ENCODE measurements at places on chromosomes 5 and 9. TPM values are rescaled to one million over a fixed set of nuclear protein-coding genes. Genes with fewer than 3 reads are reported as not detected.

Gene IL3
- not detected for total RNA-seq

- no peak for DNase-seq
Measured at GRCh38 chr9:98992107-98992884, 48.6 kb downstream of the COL15A1 start.

DNA sequence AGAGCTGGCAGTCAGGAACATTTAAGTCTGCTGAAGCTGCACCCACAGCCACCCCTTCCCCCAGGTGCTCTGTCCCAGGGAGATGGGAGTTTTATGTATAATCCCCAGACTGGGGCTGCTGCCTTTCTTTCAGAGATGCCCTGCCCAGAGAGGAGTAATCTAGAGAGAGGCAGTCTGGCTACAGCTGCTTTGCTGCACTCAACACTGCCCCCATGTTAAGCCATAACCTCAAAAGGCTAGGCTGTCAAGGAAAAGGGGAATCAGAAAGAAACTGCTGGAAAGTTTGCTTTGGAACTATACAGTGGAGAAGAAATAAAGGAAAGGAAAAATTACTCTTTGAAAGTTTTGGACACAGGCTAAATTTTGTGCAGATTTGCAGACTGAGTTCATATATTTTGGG, 127.2 kb downstream of the MACIR start:
- DNase-seq, result no peak

DNA sequence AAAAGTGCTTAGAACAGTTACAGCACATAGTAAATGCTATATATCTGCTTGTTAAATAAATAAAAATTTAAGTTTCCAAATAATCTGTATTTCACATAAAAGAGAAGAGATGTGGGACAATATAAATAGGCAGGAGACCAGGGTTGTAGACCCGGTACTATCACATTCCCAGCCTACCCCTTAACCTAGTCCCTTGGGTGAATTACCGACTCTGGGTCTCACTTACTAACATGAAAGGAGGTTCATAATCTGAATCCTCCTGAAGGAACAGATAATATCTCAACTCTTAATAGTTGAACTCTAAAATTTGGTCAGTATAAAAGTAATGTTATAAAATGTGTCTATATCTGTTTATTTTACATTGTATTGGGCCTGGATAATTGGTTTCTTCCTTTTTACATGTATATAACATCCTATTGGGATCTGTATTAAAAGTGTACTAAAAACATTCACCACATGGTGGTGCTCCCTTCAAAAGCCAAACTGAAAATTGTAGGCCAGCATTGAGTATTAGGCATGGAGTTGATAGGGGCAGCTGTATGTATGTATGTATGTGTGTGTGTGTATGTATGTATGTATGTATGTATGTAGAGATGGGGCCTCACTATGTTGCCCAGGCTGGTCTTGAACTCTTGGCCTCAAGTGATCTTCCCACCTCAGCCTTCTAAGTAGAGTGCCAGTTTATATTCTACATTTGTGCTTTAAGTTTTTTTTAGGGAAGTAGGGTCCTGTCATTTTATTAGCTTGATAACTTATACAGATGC, 64.2 kb upstream of the ABL1 start:
- no peak for DNase-seq

Measured in MG63 (cell line).